ENCODE measurements at places on chromosomes 2 and 18. TPM values are rescaled to one million over a fixed set of nuclear protein-coding genes. Genes with fewer than 3 reads are reported as not detected.

GRCh38 chr18:54392543-54393023 lies 34.9 kb downstream of the C18orf54 start:
- H3K4me3 ChIP-seq: no peak overlapping the region
- H3K27me3 ChIP-seq: no peaks in the 10 kb centered on the region
- no peak overlapping the region for H3K27ac ChIP-seq
- no peaks in the 10 kb centered on the region for H3K4me1 ChIP-seq
- no peaks in the 10 kb centered on the region for H3K36me3 ChIP-seq

DNA sequence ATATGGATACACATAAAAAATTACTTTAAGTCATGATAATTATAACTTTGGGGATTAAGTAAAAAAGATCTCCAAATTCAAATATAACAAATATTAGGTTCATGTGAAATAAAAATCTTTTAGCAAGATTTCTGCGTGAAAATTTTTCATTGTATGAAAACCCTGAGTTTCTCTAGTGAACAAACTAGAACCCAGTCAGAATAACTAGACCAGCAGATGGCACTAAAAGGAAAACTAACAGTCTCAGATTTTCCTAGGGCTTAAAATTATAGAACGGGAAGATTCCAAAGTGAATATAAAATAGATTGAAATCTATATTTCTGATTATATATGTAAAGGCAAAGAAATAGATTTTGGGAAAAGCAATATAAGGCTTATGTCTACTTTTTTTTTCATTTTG lies 43.3 kb downstream of the TMEM200C start:
- H3K4me3 ChIP-seq: no peak overlapping the region
- H3K4me1 ChIP-seq: no peaks in the 10 kb centered on the region
- H3K27ac ChIP-seq: no peak overlapping the region
- DNase-seq: no peak

Gene ZAP70
- total RNA-seq: 2.1 TPM

DNA sequence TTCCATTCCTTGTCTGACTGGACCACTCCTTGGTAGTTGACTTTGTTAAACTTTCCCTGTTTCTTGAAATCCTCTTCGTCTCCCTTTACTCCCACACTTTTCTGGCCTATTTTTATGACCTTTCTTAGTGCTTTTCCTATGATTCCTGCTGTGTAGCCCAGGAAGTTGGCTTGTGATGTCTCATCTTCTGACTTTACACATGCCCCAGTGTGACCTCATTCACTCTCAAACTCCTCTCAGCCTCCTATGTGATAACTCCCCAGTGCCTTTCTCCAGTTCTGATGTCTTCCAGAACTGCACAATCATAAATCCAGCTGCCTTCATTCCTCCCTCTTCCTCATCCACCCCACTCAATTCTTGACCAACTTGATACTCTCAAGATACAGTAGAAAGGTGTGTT lies 407.6 kb downstream of the TGIF1 start:
- H3K36me3 ChIP-seq: no peaks in the 10 kb centered on the region
- no peaks in the 10 kb centered on the region for H3K4me1 ChIP-seq
- H3K27ac ChIP-seq: no peak overlapping the region
- no peaks in the 10 kb centered on the region for H3K27me3 ChIP-seq
- no peak overlapping the region for H3K4me3 ChIP-seq
- DNase-seq: no peak

- H3K36me3 ChIP-seq: no peaks in the 10 kb centered on the region
- no peaks in the 10 kb centered on the region for H3K27me3 ChIP-seq
- H3K4me1 ChIP-seq: no peaks in the 10 kb centered on the region
- no peak for DNase-seq
- H3K4me3 ChIP-seq: no peak overlapping the region
Measured at GRCh38 chr2:165009466-165009865, 54.1 kb upstream of the SLC38A11 start.

Gene TUBA4B
- total RNA-seq: not detected

GRCh38 chr2:172230889-172231401 lies 128.2 kb upstream of the DLX2 start:
- peak overlapping the region; percentile 55 for H3K27ac ChIP-seq
- no peaks in the 10 kb centered on the region for H3K36me3 ChIP-seq
- no peak for DNase-seq
- H3K4me3 ChIP-seq: no peak overlapping the region
- H3K4me1 ChIP-seq: peaks cover 20% of the 10 kb centered on the region
- no peaks in the 10 kb centered on the region for H3K27me3 ChIP-seq

DNA sequence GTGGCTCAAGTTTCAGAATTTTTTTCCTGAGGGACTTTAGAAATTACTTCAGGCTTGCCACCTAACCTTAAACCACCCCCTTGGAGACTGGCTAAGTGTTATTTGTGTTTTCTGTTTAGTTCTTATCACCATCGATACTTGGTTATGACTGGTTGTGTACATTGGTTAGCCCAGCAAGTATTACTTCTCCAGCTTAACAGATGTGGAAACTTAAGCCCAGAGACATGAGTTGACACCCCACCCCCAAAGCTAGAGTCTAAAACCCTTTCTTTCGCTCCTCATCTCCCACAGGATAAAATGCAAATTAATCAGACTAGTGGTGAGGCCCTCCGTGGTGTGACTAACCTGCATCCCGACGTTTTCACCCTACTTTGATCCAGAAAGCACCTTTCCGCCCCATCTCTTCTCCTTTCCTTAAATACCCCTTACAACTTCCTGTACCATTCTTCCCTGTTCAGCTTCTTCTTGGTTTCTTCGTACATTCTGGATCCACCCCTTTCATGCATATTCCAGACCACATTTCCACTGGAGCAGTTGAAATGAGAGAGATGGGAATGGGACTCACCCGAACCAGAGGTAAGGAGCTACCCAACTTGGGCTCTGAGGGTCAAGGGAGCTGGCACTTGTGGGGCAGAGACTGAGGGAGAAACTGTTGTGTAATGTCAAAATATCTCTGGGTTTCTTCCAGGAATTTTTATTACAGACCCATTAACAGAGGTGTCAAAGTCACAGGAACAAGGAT lies 819 bp upstream of the MAP3K2 start:
- H3K27me3 ChIP-seq: no peaks in the 10 kb centered on the region
- DNase-seq: no peak
- H3K36me3 ChIP-seq: no peaks in the 10 kb centered on the region
- peak overlapping the region; percentile 100 for H3K4me3 ChIP-seq

Gene PLEK
- 6.1 TPM for total RNA-seq

DNA sequence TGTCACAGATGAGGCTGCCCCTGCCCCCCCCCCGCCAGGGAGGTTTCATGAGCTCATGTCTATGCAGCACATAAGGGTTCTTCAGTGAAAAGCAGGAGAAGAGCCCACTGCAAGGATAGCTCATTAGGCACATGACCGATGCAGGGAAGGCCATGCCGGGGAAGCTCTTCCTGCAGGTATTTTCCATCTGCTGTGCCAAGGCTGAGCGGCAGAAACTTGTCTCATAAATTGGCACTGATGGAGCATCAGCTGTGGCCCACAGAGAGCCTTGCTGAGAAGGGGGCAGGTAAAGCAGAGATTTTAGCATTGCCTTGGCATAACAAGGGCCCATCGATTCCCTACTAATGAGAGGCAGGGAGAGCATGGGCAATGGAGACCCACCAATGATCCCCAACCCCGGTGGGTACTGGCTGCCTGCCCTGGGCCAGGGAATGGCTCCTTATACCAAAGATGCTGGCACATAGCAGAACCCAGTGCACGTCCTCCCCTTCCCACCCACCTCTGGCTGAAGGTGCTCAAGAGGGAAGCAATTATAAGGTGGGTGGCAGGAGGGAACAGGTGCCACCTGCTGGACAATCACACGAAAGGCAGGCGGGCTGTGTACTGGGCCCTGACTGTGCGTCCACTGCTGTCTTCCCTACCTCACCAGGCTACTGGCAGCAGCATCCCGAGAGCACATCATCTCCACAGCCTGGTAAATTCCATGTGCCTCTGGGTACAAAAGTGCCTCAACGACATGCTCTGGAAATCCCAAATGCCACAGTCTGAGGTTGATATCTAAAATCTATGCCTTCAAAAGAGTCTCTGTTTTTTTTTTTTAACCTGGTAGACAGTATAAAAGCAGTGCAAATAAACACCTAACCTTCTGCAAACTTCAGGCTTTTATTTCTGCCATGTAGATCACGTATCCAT lies 41.4 kb downstream of the STEAP3 start:
- no peaks in the 10 kb centered on the region for H3K27me3 ChIP-seq
- DNase-seq: no peak
- no peaks in the 10 kb centered on the region for H3K4me1 ChIP-seq
- peaks cover 3% of the 10 kb centered on the region for H3K36me3 ChIP-seq
- H3K27ac ChIP-seq: no peak overlapping the region

Gene POTEI
- not detected for total RNA-seq

Gene LOXHD1
- total RNA-seq: 0.13 TPM

DNA sequence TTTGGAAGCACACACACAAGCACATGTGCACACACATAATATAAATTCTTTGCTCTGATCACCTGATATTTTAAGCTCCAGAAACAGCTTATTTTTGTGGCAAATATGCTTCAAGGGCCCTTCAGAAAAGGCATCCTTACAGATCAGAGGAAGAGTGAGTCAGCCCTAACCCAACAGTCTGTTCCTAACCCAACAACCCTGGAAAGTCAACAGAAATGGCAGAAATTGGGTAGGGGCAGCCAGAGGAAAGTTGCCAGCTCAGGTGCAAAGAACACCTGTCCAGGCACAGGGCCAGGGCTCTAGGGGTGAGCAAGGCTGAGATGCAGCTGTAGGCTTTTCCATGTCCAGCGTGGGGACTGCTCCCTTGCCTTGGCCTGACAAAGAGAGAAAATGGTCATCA lies 6.4 kb upstream of the NCKAP5 start:
- H3K36me3 ChIP-seq: no peaks in the 10 kb centered on the region
- no peak overlapping the region for H3K27ac ChIP-seq
- no peaks in the 10 kb centered on the region for H3K4me1 ChIP-seq
- DNase-seq: no peak
- no peaks in the 10 kb centered on the region for H3K27me3 ChIP-seq

DNA sequence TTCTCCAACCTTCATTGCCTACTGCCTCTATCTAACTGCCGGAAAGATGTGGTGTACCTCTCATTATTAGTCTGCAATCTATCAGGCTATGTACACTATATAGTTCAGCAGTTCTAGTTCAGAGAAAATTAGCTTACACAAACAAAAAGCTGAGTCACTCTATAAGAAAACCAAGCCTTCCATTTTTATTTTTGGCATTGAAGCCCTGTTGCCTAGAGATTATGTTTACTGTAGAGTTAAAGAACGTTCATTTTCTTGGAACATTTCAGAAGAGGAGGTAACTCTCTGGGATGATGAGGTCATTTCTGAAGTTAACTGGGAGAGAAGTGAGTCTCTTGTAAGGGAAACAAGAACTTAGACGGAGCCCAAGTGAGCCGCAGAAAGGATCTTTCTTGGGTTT lies 133.5 kb downstream of the FAM124B start:
- no peaks in the 10 kb centered on the region for H3K4me1 ChIP-seq
- H3K4me3 ChIP-seq: no peak overlapping the region
- no peaks in the 10 kb centered on the region for H3K27me3 ChIP-seq
- DNase-seq: no peak
- H3K36me3 ChIP-seq: no peaks in the 10 kb centered on the region

DNA sequence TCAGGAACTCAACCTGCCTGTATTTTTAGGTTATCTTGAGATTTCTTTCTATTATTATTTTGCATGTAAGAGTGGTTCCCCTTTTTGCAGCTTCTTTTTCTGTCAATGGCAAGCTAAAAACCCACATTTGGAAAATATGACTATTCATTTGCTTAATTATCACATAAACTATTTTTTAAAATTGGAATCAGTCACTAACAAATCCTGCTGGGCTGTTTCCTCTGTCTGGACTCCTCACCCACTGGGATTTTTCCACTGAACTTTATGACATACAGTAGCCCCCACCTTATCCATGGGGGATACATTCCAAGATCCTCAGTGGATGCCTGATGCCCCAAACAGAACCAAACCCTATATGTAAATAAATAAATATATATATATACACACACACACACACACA lies 447.3 kb downstream of the DLGAP1 start:
- no peak for DNase-seq
- no peaks in the 10 kb centered on the region for H3K4me1 ChIP-seq
- no peak overlapping the region for H3K4me3 ChIP-seq
- no peaks in the 10 kb centered on the region for H3K27me3 ChIP-seq
- no peaks in the 10 kb centered on the region for H3K36me3 ChIP-seq
- no peak overlapping the region for H3K27ac ChIP-seq

DNA sequence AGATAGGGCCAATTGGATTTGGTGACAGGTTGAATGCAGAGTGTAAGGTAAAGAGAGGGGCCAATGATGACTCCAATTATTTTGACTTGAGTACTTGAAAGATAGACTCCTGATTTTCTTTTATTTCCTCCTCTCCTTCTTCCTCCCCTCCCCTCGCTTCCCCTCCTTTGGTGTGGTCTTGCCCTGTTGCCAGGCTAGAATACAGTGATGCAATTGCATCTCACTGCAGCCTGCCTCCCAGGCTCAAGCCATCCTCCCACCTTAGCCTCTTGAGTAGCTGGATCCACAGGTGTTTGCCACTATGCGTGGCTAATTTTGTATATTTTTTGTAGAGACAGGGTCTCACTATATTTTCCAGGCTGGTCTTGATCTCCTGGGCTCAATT lies 2.3 kb downstream of the DGUOK start:
- no peaks in the 10 kb centered on the region for H3K27me3 ChIP-seq
- H3K4me1 ChIP-seq: peaks cover 60% of the 10 kb centered on the region
- DNase-seq: no peak
- H3K36me3 ChIP-seq: peaks cover 7% of the 10 kb centered on the region
- H3K4me3 ChIP-seq: no peak overlapping the region

- H3K36me3 ChIP-seq: no peaks in the 10 kb centered on the region
- DNase-seq: no peak
- no peak overlapping the region for H3K27ac ChIP-seq
- H3K27me3 ChIP-seq: no peaks in the 10 kb centered on the region
Measured at GRCh38 chr2:182816866-182817265, 49.6 kb downstream of the FRZB start.

Gene CHAC2
- total RNA-seq: 2.1 TPM

GRCh38 chr2:65366595-65367125 lies 65.7 kb downstream of the SPRED2 start:
- H3K4me3 ChIP-seq: no peak overlapping the region
- no peaks in the 10 kb centered on the region for H3K36me3 ChIP-seq
- H3K4me1 ChIP-seq: peaks cover 9% of the 10 kb centered on the region
- no peak overlapping the region for H3K27ac ChIP-seq
- peak; percentile 53 for DNase-seq

DNA sequence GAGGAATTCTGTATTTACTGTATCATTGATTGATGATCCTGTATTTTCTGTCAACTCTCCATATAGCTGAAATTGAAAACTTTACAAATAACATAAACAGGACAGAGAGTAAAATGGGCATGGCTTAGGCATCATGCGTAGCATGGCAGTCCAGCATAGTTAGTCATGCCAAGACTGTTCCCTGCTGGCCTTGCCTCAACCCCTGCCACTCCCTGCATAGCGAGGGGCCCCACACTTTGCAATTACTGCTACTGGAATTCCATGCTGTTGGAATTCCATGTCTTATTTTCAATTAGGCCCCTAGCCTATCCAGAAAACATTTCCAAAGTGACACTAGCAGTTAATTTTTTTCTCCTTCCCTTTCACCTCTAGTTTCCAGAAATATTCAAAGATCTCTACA lies 15.1 kb upstream of the SOX11 start:
- peaks cover 8% of the 10 kb centered on the region for H3K4me1 ChIP-seq
- no peak overlapping the region for H3K4me3 ChIP-seq
- no peak overlapping the region for H3K27ac ChIP-seq
- no peaks in the 10 kb centered on the region for H3K27me3 ChIP-seq

- no peaks in the 10 kb centered on the region for H3K27me3 ChIP-seq
- no peak for DNase-seq
- no peak overlapping the region for H3K27ac ChIP-seq
- H3K4me1 ChIP-seq: no peaks in the 10 kb centered on the region
Measured at GRCh38 chr2:7601990-7602389, 684.8 kb downstream of the RNF144A start.
